Mammary epithelial cell (primary cell): ENCODE measurements at places on chromosomes 2 and 18.

- peak; percentile 66 for DNase-seq
These were observed 1.1 kb downstream of the HK2 start for GRCh38 chr2:74834792-74835755.

DNA sequence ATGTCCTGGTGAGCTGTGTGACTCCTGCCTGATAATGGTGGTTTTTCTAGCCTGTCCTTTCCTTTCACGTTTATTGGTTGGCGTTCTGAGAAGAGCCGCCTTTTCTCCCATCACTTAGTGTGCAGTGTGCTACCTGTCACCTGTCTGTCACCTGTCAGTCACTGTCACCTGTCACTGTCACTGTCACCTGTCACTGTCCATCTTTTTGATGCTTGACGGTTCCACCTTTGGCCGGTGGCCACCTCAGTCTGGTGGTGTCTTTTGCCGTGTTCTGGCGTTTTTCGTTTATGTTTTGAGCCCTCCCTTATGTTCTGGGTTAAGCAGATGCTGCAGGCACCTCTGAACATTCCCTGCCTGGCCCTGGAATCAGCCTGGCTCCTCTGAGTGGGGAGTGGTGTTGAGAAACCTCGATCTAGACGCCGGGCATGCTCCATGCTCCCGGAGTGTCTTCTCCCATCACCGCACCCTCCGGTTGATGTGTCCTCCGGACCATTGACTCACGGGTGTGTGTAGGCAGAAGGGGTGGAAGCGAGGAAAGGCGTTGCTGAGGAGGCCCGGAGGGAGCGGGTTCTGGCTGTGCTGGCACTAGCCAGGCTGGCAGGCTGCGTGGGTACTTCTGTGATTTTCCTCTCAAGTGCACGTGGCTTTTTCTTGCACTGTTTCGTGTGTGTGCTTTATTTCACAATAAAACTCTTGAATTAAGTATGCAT is 20.7 kb downstream of the DTYMK start:
- no peak for DNase-seq

GRCh38 chr2:223477318-223477717 is 124.8 kb downstream of the SCG2 start:
- peak; percentile 16 for DNase-seq

DNA sequence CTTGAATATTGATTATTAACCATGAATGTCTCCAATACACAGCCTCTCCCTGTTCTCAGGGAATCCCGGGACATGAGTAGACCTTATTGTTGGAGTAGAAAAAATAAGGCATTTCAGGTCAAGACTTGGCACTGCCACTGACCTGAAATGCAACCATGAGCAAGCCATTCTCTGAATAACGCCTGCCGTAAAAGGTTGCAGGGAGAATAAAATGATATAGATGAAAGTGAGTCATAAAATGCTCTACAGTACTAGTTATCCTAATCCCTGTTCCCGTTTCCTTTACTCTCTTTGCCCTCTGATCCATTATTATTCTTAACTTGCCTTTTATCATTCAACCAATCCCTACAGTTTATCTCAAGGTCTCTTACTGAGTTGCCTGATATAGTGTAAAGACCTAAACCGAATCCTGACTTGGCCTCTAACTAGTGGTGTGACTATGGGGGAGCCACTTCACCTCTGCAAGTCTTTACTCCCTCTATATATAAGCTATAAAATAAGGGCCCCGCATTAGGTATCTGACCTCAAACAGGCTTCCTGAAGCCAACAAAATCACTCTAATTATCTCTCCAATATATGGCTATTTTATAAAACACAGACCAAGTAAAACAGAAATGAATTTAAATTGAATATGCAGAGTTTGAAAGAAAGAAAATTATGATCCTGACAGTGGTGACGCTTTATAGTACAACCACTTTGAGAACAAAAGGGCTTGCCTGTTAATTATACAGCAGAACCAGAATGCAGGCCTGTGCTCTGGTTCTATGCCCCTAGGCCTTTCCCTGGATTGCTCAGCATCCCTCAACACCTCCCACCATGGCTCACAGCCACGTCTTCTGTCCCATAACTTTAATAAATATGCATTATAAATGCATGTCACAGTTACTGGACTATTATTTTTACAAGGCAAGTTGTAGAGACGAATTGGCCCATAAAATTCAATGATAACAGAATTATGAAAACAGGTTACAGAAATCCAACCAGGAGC is 183.1 kb downstream of the STK39 start:
- peak; percentile 32 for DNase-seq

- DNase-seq, result peak; percentile 20
These were observed 25.6 kb upstream of the PRLH start for GRCh38 chr2:237540823-237541222.

DNA sequence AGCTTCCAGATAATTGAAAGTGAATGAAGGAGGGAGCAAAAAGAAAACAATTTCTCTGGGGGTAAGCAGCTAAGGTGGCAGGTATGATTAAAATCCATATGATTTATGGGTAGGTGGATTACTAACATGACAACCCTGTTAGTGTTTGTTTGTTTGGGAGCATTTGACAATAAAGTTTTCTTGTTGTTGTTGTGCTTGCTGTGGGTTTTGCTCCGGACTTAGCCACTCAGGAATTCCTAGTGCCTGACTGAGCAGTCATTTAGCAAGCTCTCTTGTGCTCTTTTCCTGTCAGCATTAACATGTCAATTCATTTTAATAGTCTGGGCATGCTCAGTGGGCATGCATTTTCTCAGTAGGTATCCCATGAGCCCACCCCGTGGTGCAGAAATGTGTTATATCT is 674.8 kb upstream of the ZEB2 start:
- DNase-seq, result no peak

- no peak for DNase-seq
These were observed 190.0 kb downstream of the ZBTB7C start for GRCh38 chr18:48219037-48219809.

DNA sequence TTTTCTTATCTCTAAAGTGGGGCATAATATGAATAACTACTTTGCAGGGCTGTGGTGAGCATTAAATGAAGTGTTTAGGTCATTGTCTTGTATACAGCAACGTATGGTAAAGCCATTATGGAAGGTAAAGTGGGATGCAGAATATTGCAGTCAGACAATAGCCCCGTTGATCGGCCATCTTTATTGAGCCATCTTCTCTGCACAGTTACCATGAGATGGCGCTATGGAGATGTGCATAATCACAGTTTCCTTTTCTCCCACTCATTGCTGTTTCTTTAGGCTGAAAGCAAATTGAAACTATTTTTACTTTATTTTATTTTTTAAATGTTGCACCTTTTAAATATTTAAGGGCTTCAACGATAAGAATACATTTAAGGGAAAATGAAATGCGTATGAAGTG is 108.9 kb downstream of the THSD7B start:
- DNase-seq, result no peak

GRCh38 chr2:108587621-108588020 is 53.4 kb downstream of the LIMS1 start:
- DNase-seq, result peak; percentile 70

- peak; percentile 12 for DNase-seq
These were observed 125.3 kb downstream of the SLC4A3 start for GRCh38 chr2:219752726-219753125.

- no peak for DNase-seq
These were observed 704.6 kb downstream of the SATB2 start for GRCh38 chr2:198753101-198753500.
